GM20000 (cell line): ENCODE measurements at places on chromosomes 2 and 18.

GRCh38 chr2:43083710-43084698 lies 142.4 kb downstream of the ZFP36L2 start:
- no peak for DNase-seq

GRCh38 chr2:166375736-166376487 lies at the start of gene SCN9A:
Gene SCN9A, minus strand, starts transcription at chr2:166375944. Its CDS starts 64,188 bp downstream, at chr2:166311756.
- DNase-seq = no peak

DNA sequence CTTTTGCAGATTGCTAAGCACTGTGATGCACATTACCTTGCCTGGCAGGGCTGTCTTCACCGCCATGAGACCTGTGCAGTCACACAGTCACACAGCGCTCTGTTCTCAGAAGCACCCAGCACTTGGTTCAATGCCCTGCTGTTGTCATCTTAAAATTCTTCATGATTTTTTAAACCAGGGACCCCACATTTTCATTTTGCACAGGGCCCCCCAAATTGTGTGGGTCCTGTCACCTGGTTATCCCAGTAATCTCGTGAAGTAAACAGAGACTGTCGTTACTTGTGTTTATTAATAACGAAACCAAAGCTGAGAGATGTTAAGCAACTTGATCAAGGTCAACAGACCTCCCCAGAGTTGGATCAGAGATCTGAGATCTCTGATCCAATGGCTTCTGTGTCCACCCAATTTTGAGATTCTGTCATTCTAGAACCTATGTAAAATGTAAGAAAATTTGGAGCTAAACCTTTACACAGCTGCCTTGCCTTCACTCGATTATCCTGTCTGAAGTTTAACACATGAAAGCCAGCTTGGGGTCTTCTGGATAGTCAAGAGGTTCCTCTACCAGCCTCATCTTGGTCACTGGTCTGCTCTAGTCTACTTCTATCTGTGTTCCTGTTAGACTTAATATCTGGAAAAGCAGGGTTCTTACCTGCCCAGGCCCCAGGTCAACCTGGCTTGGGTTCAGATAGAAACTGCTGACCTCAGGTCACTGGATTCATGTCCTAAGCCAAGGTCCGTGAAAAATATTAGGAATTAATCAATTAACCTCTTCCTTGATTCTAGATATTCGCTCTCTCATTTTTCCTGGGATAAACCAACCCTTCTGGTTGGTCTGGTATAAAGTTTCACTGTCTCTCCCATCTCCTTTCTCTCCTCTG lies 13.7 kb upstream of the TTC39C start:
- DNase-seq = no peak

DNA sequence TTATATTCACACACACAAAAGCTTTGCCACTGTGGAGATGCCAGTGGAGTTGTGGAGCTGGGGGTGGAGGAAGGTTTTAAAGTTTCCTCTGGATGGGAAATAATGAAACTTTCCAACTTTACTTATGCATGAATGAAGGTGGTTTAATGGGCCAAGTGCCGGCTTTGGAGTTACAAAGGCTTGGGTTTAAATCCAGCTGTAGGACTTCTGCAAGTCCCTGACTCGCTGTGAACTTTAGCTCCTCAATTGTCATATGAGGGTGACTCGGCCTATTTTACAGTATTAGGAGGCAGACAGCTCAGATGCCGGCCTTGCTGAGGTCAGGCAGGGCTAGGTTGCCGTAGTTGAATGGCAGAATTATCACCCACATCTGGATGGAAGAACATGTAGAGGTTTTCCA lies 415.8 kb upstream of the TRIB2 start:
- no peak for DNase-seq

GRCh38 chr2:229170916-229171315 lies 100.2 kb downstream of the PID1 start:
- no peak for DNase-seq

- no peak for DNase-seq
Observed at GRCh38 chr2:205709319-205709718, 27.0 kb downstream of the NRP2 start.

DNA sequence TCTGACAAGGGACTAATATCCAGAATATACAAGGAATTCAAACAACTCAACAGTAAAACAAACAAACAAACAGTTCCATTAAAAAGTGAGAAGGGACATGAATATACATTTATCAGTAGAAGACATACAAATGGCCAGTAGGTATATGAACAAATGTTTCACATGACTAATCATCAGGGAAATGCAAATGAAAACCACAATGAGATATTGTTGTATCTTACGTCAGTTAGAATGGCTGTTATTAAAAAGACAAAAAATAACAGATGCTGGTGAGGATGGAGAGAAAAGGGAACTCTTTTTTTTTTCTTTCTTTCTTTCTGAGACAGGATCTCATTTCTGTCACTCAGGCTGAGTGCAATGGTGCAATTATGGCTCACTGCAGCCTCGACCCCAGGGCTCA lies 175.5 kb downstream of the CAMKMT start:
- DNase-seq = no peak
